Fibroblast of upper back skin (primary cell): ENCODE measurements at places on chromosomes 1 and 21.
A peak's percentile ranks its signal among the peaks of the same experiment; 100 is the strongest.

GRCh38 chr1:38776466-38777065 lies 83.0 kb downstream of the RRAGC start:
- no peak for DNase-seq

- peak; percentile 96 for DNase-seq
Measured at GRCh38 chr1:67430358-67431155, at the start of gene SERBP1. SERBP1 (minus strand) TSS chr1:67430402; CDS start chr1:67430300, 102 bp downstream.

DNA sequence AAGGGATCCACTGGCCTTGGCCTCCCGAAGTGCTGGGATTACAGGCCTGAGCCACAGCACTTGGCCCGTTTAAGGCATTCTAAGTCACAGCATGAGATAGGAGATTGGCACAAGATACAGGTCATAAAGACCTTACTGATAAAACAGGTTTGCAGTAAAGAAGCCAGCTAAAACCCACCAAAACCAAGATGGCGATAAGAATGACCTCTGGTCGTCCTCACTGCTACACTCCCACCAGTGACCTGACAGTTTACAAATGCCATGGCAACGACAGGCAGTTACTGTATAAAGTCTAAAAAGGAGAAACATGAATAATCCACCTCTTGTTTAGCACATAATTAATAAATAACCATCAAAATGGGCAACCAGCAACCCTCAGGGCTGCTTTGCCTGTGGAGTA lies 33.3 kb upstream of the RCC2 start:
- DNase-seq = no peak

DNA sequence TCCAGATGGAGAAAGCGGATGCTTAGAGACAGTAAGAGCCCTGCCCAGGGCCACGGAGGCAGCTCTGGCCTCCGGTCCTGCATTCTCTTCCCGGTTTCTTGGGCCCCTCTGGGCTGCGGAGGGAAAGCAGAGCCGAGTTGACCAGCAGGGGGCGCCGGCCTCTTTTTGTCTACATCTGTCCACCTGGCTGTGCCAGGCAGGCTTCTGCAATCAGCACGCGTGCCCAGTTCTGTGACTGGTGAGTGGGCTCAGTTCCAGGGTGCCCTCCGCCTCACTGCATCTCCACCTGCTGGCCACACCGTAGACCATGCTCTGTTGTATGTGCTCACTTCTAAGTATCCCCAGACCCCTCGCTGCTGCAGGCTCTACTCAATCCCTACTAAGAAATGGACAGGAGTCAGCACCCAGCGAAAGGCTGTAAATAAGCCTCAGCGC lies 6.7 kb upstream of the HUNK start:
- DNase-seq = peak; percentile 72

DNA sequence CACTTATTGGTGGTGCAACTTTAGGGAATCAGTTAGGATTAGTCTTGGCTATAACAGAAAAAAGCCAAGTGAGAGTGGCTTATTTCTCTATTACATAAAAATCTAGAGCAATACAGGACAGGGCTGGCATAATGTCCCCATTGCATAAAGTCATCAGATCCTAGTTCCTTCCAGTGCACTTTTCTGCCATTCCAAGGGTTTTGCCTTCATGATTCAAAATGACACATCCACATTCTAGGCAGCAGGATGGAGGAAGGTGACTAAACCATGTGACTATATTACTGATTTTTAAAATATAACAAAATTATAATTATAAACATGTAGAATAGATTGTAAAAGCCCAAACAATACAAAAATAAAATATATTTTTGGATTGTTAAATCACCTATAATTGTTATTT lies 18.8 kb downstream of the JUN start:
- DNase-seq = no peak
